ENCODE measurements at places on chromosomes 5 and 9.

DNA sequence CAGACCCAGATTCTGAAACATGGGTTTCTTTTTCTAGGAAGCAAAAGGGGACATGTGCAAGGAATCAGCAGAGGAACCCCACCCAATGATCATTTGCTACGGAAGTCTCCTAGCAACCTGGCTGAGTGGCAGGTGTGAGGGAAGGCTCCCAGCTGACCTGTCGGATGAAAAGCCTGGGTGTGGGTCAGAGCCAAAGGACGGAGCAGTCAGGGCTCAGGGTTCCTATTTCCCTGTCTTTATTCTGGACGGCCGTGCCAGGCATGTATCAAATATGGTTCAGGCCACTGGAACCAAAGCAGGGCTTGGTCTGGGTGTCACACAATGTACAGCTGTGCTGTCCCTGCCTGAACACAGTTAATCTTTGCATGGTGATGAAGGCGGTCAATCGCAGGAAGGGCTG lies 20.1 kb downstream of the STK10 start:
- no peak for DNase-seq

DNA sequence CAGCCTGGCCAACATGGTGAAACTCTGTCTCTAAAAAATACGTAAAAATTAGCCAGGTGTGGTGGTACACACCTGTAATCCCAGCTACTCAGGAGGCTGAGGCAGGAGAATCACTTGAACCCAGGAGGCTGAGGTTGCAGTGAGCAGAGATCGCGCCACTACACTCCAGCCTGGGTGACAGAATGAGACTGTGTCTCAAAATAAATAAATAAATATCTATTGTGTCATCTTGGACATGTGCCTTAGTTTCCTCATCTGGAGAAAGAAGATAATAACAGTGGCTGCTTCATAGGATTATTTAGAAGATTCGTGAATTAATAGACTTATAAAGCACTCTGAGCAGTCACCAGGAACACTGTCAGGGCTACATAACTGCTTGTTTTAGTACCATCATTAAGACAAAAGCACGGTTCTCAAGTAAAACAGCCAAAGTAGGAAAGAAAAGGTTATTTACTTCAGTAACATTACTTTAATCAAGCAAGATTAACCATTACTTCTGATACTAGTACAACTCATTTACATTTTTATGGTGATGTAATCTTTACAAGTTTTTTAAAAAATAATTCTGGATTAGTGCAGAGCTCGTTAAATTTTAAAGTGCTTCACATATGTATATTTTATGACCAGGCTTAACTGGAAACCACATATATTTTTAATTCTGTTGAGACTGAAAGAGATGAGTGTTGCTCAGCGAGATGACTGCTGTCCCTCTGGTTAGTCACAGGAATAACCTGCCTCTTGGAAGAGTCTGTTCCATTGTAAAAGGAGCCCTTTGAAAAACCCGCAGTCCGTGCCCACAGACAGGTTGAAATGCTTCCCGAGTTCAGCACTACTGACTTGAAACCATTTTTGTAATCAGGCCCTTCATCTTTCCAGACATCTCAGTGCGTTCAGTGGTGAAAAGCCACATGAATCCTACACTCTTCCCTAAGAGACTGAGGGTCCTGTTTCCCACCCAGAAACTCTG lies 36.7 kb downstream of the ANKH start:
- DNase-seq, result peak; percentile 73

DNA sequence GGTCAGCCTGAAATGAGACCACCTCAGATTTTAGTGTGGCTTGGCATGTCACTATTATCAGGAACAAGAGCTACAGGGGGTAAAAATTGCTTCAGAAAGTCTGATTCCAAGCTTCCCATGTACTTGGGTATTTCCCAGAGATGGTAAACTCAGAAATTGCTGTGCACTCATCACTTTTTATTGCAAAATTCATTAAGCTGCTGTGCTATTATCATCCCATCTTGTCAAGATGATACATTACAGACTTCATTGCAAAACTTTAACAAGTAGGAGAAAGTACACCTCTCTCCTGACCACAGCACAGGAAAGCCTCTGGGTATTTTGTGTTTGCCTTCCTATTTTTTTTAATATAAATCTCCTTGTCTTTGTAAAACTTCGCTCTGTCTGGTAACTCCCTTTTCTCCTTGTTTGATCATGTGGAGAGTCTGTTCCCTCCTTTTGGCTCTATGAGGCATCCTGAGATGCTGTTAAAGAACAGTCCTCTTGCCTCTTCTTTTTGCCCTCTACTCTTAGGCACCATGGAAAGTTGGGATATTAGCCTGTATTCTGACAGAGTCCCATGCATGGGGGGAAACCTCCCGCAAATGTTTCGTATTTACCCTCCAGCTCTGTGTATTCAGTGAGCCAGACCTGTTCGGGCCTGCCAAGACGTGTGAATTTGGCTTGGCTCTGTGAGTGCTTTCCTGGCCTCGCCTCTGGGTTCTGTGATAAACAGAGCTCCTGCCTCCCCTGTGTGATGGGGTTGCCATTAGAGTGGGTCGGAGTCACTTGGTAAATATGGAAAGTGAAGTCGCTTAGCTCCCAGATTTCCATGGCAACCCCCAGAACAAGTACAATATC lies 260.7 kb downstream of the NR3C1 start:
- DNase-seq, result no peak

DNA sequence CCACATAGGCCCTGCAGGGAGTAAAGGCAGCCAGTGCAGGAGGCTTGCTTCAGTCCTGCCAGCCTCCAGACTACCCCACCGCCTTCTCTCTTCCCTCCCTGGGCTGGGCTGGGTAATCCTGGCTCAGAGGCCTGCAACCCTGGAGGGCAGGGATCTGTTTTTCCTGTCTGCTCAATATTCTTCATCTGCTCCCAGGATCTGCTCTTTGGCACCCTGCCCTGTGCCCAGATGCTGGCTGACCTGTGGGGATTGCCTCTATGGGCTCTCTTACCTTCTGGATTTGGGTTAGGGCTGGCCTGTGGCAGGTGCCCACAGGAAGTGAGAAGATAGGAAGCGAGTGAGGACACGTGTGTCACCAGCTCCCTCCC lies 7.3 kb upstream of the ANGPTL2 start:
- no peak for DNase-seq
